ENCODE measurements at places on chromosomes 12 and 14.

- DNase-seq = no peak
Measured at GRCh38 chr12:102326982-102327381, 129.3 kb upstream of the PMCH start.

GRCh38 chr12:10196210-10196609, 16.5 kb upstream of the GABARAPL1 start:
- peak; percentile 62 for DNase-seq

DNA sequence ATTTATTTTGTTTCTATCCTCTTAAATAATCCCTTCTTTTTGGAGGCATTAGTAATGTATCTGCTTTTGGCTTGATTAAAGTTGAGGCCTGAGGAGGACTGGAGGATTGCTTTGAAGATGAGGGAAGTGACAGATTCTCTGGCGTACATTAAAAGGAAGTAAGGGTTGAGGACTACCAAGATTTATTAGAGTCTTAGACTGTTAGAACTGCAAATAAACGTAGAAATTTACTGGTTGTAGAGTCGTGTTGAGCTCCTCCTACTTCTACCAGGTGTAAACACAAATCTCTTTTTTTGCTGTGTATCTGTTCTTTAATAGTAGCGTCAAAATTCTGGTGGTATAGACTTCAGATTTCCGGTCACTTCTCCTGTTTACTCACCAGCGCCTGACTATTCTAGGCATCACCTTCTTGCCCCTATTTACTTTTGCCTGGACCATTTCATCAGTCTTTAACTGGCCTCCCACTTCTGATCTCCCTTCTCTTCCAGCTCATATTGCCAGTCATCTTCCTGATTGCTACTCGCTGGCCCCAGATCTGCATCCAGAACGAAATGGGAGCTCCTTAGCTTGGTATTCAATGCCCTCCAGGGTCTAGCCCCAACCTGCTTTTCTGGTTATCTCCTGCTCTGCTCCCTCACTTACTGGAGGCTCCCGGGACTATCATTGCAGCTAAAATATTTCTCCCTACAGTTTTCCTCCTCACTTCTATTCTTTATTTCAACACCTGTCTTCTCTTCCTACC, 8.4 kb upstream of the EID3 start:
- DNase-seq = no peak

GRCh38 chr12:102172436-102172835, 25.2 kb downstream of the PMCH start:
- no peak for DNase-seq

DNA sequence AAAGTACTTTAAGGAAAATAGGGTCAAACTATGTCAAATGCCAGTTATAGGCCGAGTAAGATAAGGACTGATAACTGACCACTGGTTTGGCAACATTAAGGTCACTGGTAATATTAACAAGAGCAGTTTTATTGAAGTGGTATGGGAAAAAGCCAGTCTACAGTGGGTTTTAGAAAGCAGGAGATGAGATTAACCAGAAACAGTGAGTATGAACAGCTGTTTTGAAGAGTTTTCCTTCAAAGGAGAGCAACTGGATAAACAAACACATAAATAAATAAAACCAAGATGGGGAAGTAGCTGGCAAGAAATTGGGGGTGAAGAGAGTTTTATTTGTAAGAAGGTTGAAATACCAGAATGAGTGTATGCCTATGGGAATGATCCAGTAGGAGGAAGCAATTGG, 30.3 kb downstream of the KITLG start:
- no peak for DNase-seq

GRCh38 chr14:93160353-93160801, 24.3 kb downstream of the MOAP1 start:
- DNase-seq = peak; percentile 37

DNA sequence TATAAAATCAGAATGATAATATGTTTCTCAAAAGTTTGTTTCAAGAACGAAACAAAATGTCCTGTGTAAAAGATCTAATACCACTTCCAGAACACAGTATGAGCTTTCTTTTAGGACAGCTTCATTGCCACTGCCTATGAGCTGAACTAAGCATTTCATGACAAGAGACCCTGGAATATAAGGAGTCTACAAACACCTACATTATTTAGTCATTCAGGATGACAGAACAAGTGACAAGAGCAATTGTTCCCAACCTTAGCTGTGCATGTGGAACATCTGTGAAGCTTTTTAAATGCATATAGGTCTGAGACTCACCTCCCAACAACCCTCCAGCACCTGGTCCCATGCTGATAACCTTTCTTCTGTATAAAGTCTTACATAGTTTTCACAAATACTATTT, 103.1 kb upstream of the GARIN6 start:
- no peak for DNase-seq

- DNase-seq = peak; percentile 77
Measured at GRCh38 chr12:47139000-47139681, 59.4 kb upstream of the AMIGO2 start.

All from KBM-7 (cell line).